Activated T-helper 1 cell treated with anti-CD3 and anti-CD28 coated beads, Interleukin-2, amount 50 U/mL, for 16 hours (primary cell): ENCODE measurements at places on chromosomes 7 and 10.
A peak's percentile ranks its signal among the peaks of the same experiment; 100 is the strongest.

DNA sequence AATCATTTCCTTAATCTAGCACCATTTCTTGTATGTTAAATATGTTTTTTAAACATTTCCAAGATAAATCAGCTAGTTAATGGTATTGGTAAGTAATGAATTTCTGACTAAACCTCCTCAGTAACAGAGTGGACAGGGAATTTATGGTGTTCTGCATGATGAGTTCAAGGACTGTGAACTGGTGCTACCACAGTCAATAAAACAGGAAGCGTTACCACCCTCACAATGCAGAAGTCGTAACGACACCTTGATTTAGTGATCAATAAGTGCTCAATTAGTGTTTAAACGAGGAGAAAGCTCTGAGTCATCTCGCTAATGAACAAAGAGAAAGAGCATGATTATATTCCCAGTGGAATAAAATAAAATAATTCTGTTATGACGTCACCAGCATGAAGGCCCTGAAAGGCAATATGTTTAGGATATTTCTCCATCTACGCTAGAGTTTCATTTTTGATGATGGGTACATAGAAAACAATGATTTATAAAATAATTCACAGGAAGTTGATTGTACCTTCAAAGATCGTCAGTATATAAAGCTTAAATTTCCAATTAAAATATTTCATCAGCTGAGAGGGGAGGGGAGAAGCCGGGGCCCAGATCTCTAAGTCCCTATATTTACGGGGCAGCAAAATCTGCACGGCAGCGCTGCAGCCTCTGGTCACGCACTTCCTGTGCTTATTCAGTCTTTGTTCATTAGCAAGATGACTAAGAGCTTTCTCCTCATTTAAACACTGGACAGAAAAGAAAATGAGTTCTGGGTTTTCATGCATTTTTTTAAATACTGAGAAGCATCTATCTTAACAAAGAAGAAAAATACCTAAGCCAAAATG, 400.5 kb downstream of the PTPRN2 start:
- DNase-seq: no peak

- DNase-seq: no peak
Measured at GRCh38 chr10:114172776-114173602, 1.0 kb downstream of the CCDC186 start.

DNA sequence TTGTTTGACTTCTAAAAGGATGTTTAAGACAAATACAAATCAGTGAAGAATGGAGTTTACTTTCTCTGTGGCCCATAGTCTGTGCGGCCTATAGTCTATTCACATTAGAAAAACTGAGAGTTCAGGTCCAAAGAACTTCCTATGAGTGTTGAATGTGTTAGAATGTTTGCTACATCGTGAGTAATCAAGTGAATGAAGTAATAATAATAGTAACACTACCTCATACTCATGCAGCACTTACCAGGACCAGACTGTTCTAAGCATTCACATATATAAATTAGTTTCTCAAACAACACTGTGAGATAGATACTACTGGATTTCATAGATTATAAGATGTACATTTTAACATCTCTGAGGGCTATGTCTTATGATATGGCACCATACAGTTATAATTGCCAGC, 70.4 kb downstream of the RALA start:
- no peak for DNase-seq

DNA sequence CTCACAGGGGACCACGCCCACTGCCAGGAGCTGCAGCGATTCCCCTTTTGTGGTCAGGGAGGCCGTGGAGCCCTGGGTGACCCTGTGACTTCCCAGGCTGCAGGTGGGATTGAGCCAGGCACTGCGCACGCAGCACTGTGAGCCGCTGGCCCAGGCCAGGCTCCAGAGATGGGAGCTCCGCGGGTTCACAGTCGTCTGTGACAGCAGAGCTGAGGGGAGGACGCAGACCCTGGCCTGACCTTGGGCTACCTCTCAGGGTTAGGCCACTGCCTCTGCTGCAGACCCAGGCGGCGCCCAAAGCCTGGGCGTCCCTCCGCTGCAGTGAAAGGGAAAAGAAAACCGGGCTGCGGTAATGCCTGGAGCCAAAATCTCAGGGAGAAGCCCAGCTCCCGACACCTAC, 107.5 kb upstream of the GPR26 start:
- DNase-seq: no peak

GRCh38 chr7:84230491-84230890, 35.9 kb upstream of the SEMA3A start:
- DNase-seq: no peak

- DNase-seq: no peak
Measured at GRCh38 chr7:32219416-32219815, 149.2 kb upstream of the PDE1C start.

DNA sequence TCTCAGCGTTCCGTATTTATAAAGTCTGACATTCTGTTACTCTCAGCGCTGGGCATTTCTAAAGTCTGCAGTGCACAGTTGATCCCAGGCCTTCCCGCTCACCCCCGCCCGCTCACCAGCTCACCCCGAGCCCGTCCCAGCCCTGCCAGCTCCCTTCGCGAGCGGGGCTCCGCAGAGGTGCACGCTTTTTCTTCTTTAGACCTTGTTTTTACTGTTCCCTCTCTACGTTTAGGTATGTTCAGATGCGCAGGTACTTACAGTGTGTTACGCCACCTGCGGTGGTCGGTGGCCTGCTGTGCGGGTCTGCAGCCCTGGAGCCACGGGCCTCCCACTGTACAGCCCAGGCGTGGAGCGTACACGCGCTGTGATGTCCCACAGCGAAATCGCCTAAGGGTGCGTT, 28.8 kb downstream of the NKX6-2 start:
- DNase-seq: no peak

DNA sequence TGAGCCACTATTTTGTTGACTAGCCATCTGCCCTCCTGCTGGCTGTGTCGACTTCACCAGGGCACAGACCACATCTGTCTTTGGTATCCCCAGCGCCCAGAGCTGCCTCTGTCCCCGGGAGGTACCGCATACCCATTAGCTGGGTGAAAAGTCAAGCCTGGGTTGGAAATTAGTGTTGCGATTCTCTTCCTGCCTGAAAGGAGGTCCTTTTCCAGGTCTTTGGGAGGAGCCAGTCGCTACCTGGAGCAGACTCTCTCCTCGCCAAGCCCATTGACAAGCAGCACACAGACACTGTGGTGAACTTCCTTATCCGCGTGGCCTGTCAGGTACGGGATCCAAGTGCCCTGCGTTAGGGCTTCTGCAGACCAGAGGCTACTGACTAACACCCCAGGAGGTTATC, 79.4 kb downstream of the TRRAP start:
- DNase-seq: no peak

GRCh38 chr10:12443026-12443425, 93.7 kb downstream of the CAMK1D start:
- no peak for DNase-seq

GRCh38 chr10:11112718-11113117, 95.0 kb downstream of the CELF2 start:
- no peak for DNase-seq

DNA sequence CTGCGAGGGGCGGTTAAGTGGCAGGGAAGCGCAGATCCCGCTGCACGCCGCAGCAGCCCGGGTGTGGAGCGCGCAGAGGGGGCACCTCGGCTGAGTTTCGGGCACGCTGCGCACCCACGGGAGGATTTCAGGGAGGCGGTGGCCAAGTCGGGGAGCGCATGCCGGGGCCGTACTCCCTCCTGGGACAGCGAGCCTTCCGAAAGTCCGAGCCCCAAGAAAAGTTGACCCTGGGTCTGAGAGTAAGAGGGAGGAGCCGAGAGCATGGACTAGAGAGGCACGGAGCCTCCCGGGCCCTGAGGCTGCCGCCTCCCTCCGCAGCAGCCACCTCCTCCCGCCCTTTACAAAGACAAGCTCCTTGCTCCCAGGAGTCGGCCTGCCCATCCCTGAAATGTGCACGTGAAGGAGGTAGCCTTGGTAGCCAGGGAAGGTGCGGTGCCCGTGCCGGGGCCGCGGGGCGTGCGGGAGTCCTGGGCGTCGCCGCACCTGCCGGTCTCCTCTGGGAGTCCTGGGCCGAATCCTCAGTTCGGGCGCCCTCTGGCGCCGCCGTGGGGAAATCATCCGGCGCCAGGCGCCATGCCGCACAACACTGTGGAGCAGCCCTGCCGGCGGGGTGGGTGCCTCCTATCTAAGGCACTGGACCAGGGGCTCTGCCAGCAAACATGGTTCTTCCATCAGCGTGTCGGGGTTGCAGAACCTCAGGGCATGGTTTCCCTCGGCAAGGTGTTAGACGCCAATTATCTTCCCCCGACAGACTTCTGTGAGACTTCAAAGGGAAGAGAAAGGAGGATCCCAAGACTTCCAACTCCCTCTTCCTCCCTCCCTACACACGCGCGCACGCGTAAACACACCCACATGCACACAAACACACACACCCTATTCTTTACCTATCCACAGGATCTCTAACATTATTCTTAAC, 104.0 kb downstream of the TRIL start:
- DNase-seq: peak; percentile 14

GRCh38 chr7:155234950-155235789, 62.5 kb upstream of the INSIG1 start:
- DNase-seq: no peak

- DNase-seq: no peak
Measured at GRCh38 chr10:21497177-21497807, 28.2 kb downstream of the SKIDA1 start.

DNA sequence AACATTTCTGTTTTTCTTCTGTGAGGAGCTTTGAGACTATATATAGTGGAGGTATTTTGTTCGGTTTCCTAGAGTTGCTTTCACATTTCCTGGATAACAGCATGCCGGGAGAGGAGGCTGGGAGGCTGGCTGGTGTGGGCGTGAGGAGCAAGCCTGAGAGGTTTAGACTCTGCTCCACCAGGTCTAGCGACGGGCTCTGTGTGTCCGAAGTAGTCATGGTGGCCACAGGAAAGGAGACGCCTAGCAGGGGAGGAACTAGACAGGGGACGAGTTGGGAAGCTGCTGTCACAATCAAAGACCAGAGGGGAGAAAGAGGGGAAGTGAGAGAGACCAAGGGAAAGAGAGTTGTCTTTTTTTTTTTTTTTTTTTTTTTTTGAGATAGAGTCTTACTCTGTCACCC, 19.6 kb downstream of the PTPRE start:
- no peak for DNase-seq

- no peak for DNase-seq
Measured at GRCh38 chr10:129945941-129946760, 17.9 kb downstream of the EBF3 start.

- no peak for DNase-seq
Measured at GRCh38 chr7:14761510-14762296, 140.8 kb downstream of the DGKB start.

DNA sequence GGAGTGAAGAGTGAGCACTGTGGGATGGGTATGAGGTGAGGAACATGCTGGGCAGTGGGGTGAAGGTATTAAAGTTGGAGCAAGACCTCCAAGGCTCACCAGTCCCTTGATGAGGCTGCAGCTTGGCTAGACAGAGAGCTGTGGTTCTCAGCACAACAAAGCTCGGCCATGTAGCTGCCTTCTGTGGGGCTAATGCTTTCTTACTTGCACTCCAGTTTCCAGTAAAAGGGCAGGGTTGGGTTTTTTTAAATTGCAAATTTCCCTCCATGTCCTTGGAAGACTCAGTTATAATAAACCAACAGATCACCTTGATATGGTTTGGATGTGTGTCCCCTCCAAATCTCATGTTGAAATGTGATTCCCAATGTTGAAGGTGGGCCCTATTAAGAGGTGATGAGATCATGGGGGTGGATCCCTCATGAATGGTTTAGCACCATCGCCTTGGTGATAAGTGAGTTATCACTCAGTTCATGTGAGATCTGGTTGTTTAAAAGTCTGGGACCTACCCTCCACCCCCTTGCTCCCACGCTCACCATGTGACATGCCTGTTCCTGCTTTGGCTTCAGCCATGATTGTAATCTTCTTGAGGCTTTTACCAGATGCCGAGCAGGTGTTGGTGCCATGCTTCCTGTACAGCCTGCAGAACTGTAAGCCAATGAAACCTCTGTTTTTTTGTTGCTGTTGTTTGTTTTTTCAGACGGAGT, 55.9 kb downstream of the ATXN7L1 start:
- no peak for DNase-seq

GRCh38 chr10:7151538-7151937, 259.3 kb downstream of the SFMBT2 start:
- DNase-seq: no peak

DNA sequence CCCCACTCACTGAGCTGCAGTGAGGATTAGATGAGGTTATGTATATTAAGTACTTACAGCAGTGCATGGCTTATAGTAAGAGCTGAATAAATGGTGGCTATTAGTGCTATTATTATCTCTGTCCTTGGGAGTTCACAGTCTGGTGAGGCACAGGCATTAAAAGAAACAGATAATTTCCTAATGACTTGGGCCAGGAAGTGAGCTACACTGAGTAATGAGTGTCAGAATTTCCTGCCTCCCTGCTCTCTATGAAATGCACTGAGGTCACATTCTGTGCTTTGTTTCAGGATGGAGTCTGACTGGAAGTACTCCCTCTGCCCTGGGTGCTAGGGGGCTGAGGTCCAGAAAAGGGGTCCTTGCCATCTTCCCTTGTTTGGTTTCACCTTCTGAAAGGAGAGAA, 48.7 kb upstream of the LOXL4 start:
- DNase-seq: no peak

GRCh38 chr7:82578430-82578829, 134.9 kb upstream of the CACNA2D1 start:
- no peak for DNase-seq

DNA sequence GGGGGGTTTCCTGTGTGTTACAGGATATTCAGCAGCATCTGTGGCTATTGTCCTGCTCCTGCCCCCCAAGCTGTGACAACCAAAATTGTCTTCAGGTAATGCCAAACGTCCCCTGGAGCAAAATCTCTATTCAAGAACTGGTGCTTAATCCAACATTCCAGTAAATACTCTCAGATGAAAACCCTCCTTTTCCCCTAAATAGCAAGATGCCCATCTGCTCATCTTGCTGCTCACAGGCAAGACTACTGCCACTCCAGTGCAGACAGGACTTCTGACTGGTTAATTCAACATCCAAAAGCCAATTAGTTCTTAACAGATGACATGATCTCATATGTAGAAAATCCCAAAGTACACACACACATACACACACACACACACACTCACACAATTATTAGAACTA, 20.5 kb upstream of the JAZF1 start:
- no peak for DNase-seq

- DNase-seq: no peak
Measured at GRCh38 chr10:102281102-102281487, 35.8 kb downstream of the GBF1 start.

DNA sequence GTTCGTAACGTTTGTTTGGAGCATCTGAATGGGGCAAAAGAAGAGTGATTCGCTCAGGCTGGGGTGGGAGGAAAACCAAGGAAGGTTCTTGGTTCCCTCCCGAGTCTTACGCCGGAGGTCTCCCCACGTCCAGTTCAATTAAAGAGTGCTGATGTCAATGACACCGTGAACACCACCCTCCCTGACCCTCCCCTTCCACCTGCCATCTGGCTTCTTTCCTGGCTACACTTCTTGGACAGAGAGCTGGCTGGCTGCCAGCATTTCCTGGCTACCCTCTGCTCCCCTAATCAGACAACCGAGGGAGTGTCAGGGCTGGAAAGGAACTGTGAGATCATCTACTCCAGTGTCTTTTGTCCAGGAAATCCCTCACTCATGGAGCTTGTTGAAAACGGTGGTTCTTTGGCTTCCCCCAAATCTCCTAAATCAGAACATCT, 24.1 kb upstream of the FFAR4 start:
- DNase-seq: no peak

- DNase-seq: no peak
Measured at GRCh38 chr10:63539994-63540393, 18.8 kb downstream of the REEP3 start.
